SK-N-DZ (cell line): ENCODE measurements at places on chromosomes 16 and 17.
A peak's percentile ranks its signal among the peaks of the same experiment; 100 is the strongest.

DNA sequence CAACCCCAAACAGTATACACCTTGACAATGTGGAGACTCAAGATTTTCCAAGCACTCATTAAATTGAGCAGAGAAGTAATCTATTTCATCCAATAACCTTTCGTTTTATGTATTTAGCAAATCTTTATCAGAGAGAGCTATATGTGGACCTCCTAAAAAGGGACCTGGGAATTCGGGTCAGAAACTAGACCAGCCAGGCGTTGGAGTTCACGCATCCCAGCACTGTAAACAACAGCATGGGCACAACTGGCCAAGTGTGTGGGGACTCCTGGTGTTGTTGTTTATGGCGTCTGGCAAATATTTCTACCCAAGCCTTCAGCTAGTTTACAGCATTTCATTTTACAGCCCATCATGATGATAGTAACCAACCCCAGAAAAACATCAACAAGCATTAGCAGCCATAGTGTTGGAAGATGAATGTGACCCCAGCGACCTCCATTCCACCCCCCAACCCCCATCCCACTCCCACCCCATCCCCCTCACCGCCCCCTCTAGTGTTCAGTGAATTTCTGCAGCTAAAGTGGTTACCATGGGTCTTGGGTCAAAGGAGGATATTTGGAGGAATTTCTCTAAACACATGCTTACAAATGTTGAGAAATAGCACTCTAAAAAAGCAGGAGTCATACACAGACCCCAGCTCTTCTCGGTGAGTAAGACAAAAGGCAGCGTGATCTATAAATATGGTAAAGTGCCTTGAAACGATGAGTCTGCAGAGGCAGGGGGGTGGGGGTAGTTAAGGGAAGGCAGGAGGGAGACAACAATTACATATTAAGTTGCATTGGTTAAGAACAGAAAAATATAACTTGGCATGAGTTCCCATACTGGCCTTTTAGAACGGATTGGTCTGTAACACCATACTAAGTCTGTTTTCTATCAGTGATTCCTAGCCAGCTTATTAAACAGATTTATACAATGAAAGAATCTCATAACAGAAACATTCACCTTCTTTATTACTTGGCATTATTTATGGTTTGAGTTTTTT, 91.4 kb upstream of the TBX2 start:
- no peak for DNase-seq

DNA sequence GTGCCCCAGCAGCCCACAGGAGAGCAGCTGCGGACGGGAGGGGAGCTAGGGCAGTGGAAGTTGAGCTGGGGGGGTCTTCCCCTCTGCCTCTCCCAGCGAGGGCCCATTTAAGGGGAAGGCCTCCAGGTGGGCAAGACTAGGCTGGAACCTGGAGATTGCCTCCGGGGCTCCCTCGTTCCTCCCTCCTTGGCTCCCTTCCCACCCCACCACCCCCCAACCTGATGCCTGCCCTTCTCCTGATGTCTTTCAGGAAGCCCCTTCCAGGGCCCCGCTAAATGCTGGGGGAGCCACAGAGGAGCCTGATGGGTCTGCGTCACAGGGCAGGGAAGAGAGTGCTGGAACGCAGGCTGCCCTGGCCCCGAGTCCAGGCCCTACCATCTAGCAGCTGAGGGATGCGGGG, 16.7 kb downstream of the ADGRG1 start:
- no peak for DNase-seq

GRCh38 chr16:62545039-62545438, 508.8 kb upstream of the CDH8 start:
- DNase-seq = no peak

DNA sequence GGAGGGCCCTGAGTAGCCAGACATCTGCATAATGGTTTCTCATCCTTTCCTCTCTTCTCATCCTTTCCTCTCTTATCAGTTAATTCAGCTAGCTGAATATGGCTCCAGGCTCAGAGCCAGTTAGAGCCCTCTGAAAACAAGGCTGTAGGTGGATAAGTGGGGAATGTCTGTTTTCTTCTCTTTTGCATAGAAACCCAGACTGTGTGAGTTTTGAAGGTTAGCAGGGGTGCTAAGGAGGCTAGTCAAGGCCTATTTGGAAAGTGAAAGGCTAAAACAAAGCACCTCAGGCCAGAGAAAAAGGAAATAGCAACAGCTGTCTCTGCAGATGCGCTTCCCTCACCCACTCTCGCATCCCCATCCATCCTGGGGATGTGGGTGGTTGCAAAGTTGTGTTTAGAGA, 420.9 kb downstream of the SHISA9 start:
- DNase-seq = no peak

- no peak for DNase-seq
Measured at GRCh38 chr17:65182233-65182632, 45.1 kb downstream of the RGS9 start.

GRCh38 chr17:59530531-59530930, 34.9 kb upstream of the DHX40 start:
- DNase-seq = no peak

GRCh38 chr17:77946900-77947645, 11.4 kb upstream of the TNRC6C start:
- DNase-seq = no peak

DNA sequence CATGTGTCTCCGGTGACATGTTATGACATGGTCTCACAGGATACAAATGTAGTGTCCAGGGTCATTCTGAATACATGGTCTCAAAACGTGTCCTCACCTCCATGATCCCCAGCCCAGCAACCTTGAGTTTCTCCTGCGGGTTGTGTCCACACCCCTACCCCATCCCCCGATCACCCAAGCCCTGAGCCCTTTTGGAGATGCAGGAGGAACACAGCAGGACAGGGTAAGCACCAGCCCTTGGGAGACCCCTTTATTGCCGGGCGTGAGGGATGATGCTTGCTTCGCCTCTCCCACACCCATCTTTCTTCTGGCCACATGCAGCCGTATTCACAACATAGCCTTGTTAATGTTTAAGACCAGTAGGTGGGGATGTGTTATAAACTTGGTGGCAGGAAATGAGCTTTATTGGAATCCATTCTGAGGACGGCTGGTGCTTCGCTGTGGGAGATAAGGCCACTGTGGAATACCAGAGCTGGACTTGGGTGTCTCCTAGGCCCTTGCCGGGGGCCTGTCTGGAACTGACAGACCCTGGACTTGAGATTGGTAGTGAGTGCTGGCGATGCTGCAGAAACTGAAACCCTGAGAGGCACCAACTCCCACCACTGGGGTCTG, 5.5 kb downstream of the TMEM132E start:
- peak; percentile 69 for DNase-seq

DNA sequence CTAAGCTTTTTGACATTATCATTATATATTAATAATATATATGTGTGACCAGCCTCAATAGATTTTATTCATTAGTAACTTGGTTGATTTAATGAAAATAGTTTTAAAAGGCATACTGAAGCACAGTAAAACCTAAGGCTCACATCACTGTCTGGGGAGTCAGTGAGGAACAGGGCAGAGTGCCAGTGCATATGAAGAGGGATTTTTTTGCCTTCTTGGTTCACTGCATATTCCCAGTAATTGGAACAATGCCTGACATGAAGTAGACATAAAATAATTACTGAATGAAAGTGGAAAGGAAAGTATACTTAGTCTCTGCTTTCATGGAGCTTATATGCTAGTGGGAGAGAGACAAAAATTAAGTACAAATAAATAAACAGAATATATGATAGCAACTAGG, 81.1 kb downstream of the FTO start:
- DNase-seq = no peak

DNA sequence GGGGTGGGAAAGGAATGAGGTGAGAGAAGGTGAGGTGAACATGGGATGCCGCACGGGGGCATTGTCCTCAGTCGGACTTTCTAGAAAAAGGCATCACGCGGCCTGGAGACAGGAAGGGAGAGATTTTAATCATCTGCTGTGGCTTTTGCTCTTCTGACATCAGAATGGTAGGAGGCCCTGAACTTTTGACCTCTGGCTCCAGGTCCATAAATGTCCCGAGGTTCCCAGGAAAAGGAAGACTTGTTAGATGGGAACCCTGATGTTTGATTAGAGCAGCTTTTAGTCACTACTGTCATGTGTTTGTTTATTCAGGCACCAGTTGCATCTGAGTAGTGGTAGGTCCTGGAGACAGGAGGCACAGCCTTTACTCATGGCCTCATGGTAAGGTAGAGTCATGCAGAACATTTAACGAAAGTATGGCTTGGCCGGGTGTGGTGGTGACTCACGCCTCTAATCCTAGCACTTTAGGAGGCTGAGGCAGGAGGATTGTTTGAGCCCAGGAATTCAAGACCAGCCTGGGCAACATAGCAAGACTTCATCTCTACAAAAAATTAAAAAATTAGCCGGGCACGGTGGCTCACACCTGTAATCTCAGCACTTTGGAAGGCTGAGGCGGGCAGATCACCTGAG, 203.1 kb downstream of the MSI2 start:
- DNase-seq = no peak

DNA sequence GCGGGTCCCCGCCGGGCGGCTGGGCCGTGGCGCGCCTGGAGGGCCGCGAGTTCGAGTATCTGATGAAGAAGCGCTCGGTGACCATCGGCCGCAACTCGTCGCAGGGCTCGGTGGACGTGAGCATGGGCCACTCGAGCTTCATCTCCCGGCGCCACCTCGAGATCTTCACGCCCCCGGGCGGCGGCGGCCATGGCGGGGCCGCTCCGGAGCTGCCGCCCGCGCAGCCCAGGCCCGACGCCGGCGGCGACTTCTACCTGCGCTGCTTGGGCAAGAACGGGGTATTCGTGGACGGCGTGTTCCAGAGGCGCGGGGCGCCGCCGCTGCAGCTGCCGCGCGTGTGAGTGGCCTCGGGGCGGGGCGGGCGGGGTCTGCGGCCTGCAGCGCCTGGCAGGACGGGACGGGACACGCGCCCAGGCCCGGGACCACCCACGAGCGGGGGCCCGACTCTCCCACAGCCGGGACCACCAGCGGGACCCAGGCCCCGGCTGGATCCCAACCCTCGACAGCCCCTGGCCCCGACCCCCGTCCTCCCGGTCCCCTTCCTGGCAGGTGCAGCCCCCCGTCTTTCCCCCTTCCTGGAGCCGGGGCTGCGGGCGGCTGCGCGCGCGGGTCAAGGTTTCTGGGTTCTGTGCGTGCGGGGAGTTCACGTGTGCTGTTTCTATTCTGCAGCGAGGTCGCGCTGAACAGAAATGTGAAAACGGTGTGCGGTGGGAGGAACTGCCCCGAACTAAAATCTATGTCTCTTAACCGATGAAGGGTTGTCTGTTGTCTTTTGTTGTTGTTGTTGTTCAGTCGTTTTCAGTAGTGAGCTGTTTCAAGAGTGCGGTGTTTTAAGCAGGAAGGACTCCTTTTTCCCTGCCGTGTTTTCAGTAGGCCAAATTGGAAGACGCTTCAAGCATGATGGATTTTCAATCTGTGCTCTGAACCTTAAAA, 705 bp downstream of the FOXK2 start:
- DNase-seq = no peak

DNA sequence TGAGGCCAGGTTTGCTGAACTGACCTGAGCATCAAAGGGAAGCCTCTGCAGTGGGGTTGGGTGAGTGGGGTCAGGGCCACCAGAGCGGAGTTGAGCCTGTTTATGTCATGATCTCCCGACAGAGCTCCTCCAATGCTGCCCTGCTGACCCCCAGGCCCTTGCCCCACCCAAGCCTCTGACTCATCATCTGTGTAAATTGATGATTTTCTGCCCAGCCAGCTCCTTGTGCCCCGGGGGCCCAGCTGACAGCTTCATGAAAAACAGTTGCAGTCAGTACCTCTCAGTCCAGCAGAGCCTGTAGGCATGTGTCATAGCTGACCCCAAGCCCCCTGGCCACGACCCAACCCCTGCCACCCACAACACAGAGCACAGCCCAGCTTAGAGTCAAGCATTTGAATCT, 134.9 kb downstream of the CCT6B start:
- DNase-seq = no peak
